ENCODE measurements at places on chromosomes 5 and 9.

- no peak overlapping the region for H3K4me3 ChIP-seq
- H3K4me1 ChIP-seq: peaks cover 4% of the 10 kb centered on the region
- no peak for DNase-seq
- H3K27me3 ChIP-seq: no peaks in the 10 kb centered on the region
These were observed 60.0 kb downstream of the ZNF608 start for GRCh38 chr5:124686239-124687004.

DNA sequence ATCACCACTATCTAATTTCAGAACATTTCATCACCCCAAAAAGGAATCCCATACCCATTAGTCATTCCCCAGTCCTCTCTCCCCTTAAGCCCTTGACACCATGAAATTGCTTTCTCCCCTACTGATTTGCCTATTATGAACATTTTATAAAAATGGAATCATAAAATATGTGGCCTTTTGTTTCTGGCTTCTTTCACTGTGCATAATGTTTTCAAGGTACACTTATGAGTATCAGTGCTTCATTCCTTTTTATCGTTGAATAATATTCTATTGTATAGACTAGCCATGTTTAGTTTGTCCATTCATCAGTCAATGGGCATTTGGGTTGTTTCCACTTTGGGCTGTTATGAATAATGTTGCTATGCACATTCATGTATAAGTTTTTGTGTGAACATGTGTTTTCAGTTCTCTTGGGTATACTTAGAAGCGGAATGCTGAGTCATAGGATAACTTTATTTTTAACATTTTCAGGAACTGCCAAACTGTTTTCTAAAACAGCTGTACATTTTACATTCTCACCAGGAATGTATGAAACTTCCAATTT lies 40.4 kb upstream of the FGF1 start:
- H3K27me3 ChIP-seq: no peaks in the 10 kb centered on the region
- no peak overlapping the region for H3K27ac ChIP-seq
- no peak overlapping the region for H3K4me3 ChIP-seq
- H3K36me3 ChIP-seq: no peaks in the 10 kb centered on the region
- peak; percentile 65 for DNase-seq

DNA sequence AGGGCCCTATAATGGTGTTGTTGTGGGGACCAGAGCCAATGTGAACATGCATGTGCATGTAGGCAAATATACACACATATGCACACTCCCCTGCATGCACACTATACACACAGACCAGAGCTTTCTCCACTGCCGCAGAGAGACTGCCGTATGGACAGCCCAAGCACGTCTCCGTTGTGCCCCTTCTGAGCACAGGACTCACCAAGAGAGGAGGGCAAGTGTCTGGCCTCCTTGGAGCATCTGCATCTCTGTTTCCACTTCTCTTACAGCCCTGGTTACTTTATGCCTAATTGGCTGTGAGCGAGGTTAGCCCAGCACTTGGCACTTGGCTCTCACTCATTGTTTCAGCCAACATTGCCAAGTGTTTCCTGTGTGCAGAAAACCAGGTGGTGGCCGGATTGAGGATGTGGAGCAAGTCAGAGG lies 30.4 kb downstream of the CSF2 start:
- peaks cover 13% of the 10 kb centered on the region for H3K4me1 ChIP-seq
- H3K4me3 ChIP-seq: no peak overlapping the region
- DNase-seq: no peak
- H3K27ac ChIP-seq: no peak overlapping the region
- H3K36me3 ChIP-seq: no peaks in the 10 kb centered on the region

DNA sequence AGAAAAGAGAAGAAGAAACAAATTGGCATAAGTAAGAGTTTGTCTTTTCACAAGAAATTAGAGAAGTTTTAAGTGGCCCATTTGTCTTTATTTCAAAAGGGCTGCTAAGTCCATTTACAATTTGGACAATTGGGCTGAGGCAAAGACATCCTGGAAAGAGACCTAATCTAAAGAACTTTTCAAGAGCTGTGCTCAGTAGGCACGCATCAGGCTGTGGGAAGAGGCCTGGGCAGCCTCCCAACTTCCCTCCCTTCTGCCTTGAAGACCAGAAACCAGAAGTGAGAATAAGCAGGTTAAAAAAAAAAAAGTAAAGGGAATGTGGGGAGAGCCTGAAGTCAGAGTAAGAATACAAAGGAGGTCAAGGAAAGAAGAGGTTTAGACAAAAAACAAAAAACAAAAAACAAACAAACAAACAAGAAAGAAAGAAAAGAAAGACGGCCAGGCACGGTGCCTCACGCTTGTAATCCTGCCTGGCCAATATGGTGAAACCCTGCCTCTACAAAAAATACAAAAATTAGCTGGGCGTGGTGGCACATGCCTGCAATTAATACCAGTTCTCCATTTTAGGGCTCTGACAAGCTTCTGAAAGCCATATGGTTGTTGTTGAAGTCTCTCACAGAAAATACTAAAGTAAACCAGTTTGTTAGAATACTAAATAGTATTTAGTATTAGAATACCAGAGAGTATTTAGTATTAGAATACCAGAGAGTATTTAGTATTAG lies 48.0 kb upstream of the CEP78 start:
- H3K36me3 ChIP-seq: no peaks in the 10 kb centered on the region
- DNase-seq: no peak
- no peaks in the 10 kb centered on the region for H3K4me1 ChIP-seq
- H3K27ac ChIP-seq: no peak overlapping the region

- H3K27me3 ChIP-seq: no peaks in the 10 kb centered on the region
- H3K36me3 ChIP-seq: no peaks in the 10 kb centered on the region
- no peaks in the 10 kb centered on the region for H3K4me1 ChIP-seq
These were observed 65.3 kb upstream of the SMC2 start for GRCh38 chr9:104028827-104029226.

- H3K4me1 ChIP-seq: no peaks in the 10 kb centered on the region
- peaks cover 44% of the 10 kb centered on the region for H3K27me3 ChIP-seq
- no peak overlapping the region for H3K27ac ChIP-seq
- peak; percentile 69 for DNase-seq
- H3K4me3 ChIP-seq: no peak overlapping the region
These were observed 10.8 kb upstream of the CCDC69 start for GRCh38 chr5:151234476-151235238.

GRCh38 chr9:136587944-136588662 lies 42.3 kb upstream of the NOTCH1 start:
- peak overlapping the region; percentile 12 for H3K27ac ChIP-seq
- H3K36me3 ChIP-seq: peaks cover 2% of the 10 kb centered on the region
- peaks cover 49% of the 10 kb centered on the region for H3K4me1 ChIP-seq
- H3K27me3 ChIP-seq: peaks cover 72% of the 10 kb centered on the region
- H3K4me3 ChIP-seq: no peak overlapping the region

GRCh38 chr9:69675563-69675962 lies 3.4 kb upstream of the APBA1 start:
- peaks cover 12% of the 10 kb centered on the region for H3K4me1 ChIP-seq
- no peaks in the 10 kb centered on the region for H3K36me3 ChIP-seq
- H3K27ac ChIP-seq: no peak overlapping the region
- no peak overlapping the region for H3K4me3 ChIP-seq

DNA sequence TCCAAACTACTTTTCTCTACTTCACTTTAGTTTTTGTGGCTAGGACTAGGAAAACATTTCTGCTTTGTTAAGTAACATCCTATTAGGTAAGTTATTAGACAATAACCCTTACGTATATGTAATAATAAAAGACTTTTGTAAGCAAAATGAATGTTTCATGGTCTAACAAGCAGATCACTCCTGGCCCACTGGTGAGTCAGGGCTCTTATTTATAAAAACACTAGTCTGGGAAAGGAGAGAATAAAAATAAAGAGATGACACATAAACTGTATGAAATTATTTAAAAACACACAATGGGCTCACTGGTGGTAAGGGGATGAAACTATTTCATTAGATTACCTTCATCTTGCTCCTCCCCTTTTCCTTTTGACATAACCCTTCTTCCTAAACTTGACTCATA lies 2212.2 kb upstream of the ACO1 start:
- no peaks in the 10 kb centered on the region for H3K4me1 ChIP-seq
- no peak for DNase-seq
- H3K27me3 ChIP-seq: no peaks in the 10 kb centered on the region
- H3K27ac ChIP-seq: peak overlapping the region; percentile 85

DNA sequence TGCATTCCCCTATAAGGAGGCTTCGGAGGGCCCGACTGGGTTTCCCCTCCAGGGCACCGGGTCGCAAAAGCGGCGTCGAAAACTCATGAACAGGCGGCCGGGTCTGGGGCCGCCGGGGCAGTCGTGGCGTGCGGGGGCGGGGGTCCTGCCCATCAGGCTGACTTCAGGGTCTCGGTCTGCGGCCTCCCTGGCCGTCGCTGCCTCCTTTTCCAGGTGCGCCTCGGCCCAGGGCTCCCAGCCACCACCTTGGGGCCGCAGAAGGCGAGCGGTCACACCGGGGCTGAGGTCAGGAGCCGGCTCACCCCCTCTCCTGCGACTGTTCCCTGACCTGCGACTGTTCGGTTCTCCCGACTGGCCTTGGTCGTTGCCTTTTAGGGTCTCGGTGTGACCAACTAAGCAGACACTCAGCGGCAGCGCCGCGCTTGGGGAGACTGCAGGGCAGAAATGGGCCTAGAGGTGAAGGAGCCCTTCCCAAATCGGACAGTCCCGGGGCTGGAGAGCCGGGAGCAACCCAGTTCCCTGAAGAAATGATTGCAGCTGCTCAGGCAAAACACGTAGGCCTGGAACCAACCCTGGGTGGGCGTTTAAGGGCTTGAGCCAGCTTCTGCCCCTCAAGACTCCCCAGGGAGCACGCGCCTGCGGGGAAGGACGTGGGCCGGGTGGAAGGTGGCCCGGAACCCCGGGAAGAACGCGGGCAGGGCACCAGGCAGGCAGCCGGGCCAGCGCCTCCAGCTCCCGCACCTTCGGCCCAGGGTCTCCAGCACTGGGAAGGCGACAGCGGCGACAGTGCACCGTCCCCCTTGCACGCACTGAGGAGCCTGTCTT lies 11.2 kb downstream of the IRX2 start:
- peaks cover 5% of the 10 kb centered on the region for H3K36me3 ChIP-seq
- H3K27me3 ChIP-seq: no peaks in the 10 kb centered on the region
- no peak overlapping the region for H3K4me3 ChIP-seq
- H3K4me1 ChIP-seq: peaks cover 5% of the 10 kb centered on the region
- H3K27ac ChIP-seq: no peak overlapping the region

DNA sequence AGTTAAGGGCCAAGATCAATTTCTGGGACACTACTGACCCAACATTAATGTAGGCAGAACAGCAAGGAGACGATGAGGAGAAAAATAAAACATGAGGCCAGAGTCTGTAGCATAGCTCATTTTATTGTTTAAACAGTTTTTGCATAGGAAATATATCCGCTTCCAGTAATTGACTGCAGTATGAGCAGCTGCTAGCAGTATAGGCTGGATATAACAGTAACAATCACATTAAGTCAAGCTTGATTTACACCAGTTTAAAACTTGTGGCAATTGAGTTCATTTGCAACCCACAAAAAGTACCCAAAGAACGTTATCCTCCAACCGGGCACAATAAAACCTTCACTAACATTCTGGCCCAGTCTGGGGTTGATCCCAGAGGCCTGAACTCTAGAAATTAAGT lies 232.2 kb downstream of the NFIB start:
- H3K27me3 ChIP-seq: no peaks in the 10 kb centered on the region
- no peak for DNase-seq
- H3K4me1 ChIP-seq: peaks cover 3% of the 10 kb centered on the region
- H3K36me3 ChIP-seq: peaks cover 5% of the 10 kb centered on the region
- H3K4me3 ChIP-seq: no peak overlapping the region

- no peak overlapping the region for H3K4me3 ChIP-seq
- H3K4me1 ChIP-seq: peaks cover 3% of the 10 kb centered on the region
- peak; percentile 67 for DNase-seq
- H3K36me3 ChIP-seq: peaks cover 2% of the 10 kb centered on the region
- H3K27me3 ChIP-seq: no peaks in the 10 kb centered on the region
These were observed 1.0 kb downstream of the NREP start for GRCh38 chr5:111755942-111756381.

DNA sequence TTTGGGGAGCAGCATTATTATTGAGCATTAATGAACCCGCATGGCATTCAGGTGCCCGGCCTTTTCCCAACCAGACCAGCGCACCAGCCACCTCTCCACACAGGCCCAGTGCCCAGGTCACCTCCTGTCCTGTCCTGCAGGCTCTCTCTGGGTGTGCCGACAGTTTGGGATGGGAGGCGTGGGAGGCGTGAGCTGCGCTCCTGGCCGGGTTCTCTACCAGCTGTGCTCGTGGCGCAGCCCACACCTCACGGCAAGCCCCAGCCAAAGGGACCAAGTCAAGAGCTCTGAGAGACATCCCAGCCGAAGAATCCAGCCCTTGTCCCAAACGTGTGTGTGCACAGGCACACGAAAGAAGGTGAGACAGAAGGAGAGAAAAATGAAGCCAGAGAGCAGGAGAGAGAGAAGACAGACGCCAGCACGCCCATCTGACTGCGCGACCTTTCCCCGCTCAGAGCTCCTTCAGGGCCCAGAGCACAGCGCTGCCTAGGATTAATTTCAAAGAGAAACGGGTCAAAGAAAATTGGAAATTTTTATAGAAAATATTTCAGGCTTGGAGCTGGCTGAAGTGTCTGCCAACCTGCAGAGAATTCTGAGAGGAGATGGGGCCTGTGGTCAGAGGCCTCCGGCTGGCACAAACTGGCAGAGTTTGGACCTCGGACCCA lies 81.7 kb downstream of the ADAMTS2 start:
- H3K27ac ChIP-seq: no peak overlapping the region
- peaks cover 38% of the 10 kb centered on the region for H3K4me1 ChIP-seq

DNA sequence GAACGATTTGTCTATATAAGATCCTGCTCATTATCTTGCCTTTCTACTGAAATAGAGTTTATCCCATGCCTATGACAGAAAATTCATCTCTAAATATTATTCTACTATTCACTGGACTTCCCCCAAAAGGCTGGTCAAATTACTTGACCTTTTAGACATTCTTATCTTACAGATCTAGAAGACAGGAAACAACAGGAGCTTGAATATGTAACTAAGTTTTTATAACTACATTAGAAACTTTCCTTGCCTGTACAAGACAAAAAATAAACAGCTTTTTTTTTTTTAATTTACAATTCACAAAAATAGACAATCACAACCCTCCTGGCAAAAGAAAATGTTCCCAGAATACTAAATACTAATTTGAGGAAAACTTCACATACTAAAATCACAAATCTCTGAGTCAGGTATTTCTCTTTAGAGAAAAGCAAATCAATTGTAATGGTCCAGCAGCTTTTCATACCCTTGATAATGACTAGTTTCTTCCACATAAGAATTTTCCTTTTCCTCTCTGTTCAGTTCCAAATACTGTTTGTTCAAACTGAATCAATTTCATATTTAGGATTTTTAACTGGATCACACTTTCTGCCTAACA lies 68.6 kb downstream of the MLLT3 start:
- peaks cover 7% of the 10 kb centered on the region for H3K4me1 ChIP-seq
- no peak overlapping the region for H3K4me3 ChIP-seq
- no peaks in the 10 kb centered on the region for H3K36me3 ChIP-seq
- no peak overlapping the region for H3K27ac ChIP-seq
- DNase-seq: no peak
- no peaks in the 10 kb centered on the region for H3K27me3 ChIP-seq

DNA sequence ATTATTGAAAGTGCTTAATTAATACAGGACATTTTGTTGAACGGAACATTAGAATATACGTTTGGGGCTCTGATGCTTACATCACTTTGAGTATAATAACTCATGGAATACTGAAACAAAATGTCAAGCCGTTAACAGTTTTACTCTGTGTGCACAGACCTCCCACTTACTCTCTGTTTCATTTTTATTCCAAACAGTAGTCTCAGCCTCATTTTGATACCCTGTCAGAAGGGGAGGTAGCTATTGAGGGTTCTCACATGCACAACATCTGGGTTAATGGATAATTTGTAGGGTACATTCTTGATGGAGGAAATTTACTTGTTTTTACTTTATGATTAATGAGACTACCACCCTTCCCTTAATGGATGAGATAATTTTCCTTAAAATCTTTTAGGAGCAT lies 59.0 kb downstream of the SCAMP1 start:
- peaks cover 62% of the 10 kb centered on the region for H3K36me3 ChIP-seq
- H3K4me3 ChIP-seq: no peak overlapping the region

- no peak overlapping the region for H3K27ac ChIP-seq
- H3K4me3 ChIP-seq: no peak overlapping the region
- peaks cover 5% of the 10 kb centered on the region for H3K27me3 ChIP-seq
- no peak for DNase-seq
- no peaks in the 10 kb centered on the region for H3K4me1 ChIP-seq
- no peaks in the 10 kb centered on the region for H3K36me3 ChIP-seq
These were observed 209.6 kb upstream of the SLC30A5 start for GRCh38 chr5:68884144-68884754.
